ENCODE measurements at places on chromosomes 7 and 10. TPM values are rescaled to one million over a fixed set of nuclear protein-coding genes. Genes with fewer than 3 reads are reported as not detected.

Gene ABLIM1
- 0.24 TPM for total RNA-seq

GRCh38 chr10:84820120-84820519, 491.7 kb downstream of the CCSER2 start:
- no peak for DNase-seq

DNA sequence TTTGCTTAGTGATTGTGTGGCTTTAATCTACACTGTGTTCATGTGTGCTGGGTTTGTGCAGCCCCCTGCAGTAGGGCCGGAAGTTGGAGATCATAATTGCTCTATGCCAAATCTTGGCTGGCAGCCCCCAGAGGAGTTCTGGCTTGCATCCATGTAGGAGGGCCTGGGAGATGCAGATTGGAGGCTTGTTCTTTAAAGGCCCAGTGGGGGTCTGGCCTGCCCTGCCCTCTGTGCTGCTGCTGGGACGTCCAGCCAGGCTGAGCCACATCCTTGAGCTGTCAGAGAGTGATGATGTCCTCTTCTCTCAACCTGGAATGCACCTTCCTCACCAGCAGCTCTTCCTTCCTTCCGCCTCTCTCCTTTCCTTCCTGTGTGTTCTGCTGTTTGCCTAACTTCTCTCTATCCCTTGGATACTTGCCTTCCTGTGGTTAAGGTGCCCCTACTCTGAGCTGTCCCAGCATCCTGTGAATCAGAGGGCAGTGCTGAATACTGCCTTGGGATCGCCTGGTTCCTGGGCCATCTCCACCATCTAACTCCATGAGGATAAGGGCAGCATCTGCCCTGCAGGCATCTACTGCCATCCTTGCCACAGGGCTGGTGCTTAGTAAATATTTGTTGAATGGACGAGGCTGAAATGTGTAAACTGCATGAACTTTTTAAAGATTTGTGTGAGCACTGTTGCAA, 30.2 kb downstream of the DOCK1 start:
- peak; percentile 37 for DNase-seq

- DNase-seq: no peak
These were observed 10.8 kb upstream of the FAM3C start for GRCh38 chr7:121406944-121407343.

- DNase-seq: peak; percentile 74
These were observed 169.3 kb downstream of the FAM107B start for GRCh38 chr10:14605231-14605925.
